ENCODE measurements at places on chromosomes 2 and 18. TPM values are rescaled to one million over a fixed set of nuclear protein-coding genes. Genes with fewer than 3 reads are reported as not detected.

DNA sequence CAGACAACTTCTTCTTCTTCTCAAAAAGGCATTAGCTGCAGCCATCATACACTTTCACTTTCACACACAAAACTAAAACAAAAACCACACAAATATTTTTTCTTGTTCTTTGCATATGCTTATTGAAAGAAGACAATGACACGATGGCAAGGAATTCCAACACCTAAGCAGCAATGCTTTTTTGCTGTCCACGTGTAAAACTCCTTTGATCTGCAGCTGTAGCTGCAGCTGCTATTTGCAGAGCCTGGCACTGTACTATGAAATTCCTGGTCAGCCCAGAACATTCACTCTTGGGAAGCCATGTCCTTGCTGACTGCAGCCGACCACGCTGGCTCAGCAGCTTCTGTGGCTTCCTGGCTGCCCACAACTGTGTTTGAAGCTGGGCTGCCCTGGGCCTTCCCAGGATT lies 316.2 kb downstream of the CDH2 start:
- H3K4me3 ChIP-seq = no peak overlapping the region
- no peak for DNase-seq
- no peaks in the 10 kb centered on the region for H3K36me3 ChIP-seq
- no peaks in the 10 kb centered on the region for H3K27me3 ChIP-seq

DNA sequence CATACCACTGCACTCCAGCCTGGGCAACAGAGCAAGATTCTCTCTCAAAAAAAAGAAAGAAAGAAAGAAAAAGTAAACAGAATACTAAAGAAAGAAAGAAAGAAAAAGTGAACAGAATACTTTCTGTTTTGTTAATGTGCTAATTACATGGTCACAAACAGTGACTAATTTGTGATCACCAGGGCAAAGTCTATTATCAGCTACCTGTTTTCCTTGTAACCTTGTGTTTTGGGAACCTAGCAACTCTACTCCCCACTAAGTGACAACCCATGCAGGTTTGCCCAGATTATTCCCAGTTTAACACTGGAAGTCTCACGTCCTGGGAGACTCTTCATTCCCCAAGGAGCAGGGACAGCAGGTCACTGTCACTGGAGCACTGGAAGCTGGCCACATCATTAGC lies 16.7 kb upstream of the UGT1A9 start:
- no peak overlapping the region for H3K27ac ChIP-seq
- no peaks in the 10 kb centered on the region for H3K36me3 ChIP-seq
- H3K4me1 ChIP-seq = no peaks in the 10 kb centered on the region
- peaks cover 15% of the 10 kb centered on the region for H3K27me3 ChIP-seq
- no peak for DNase-seq

- no peak for DNase-seq
- H3K27me3 ChIP-seq = no peaks in the 10 kb centered on the region
- H3K4me1 ChIP-seq = peaks cover 24% of the 10 kb centered on the region
- H3K4me3 ChIP-seq = no peak overlapping the region
- H3K27ac ChIP-seq = no peak overlapping the region
- peaks cover 4% of the 10 kb centered on the region for H3K36me3 ChIP-seq
Observed at GRCh38 chr2:105827351-105828096, 82.8 kb downstream of the NCK2 start.

GRCh38 chr18:48928787-48929186 lies 22.0 kb downstream of the SMAD7 start:
- no peaks in the 10 kb centered on the region for H3K27me3 ChIP-seq
- peak overlapping the region; percentile 61 for H3K4me3 ChIP-seq
- H3K27ac ChIP-seq = peak overlapping the region; percentile 99
- peaks cover 100% of the 10 kb centered on the region for H3K4me1 ChIP-seq
- peaks cover 14% of the 10 kb centered on the region for H3K36me3 ChIP-seq

GRCh38 chr2:58045580-58046334 lies 849 bp upstream of the VRK2 start:
- no peaks in the 10 kb centered on the region for H3K27me3 ChIP-seq
- peaks cover 4% of the 10 kb centered on the region for H3K36me3 ChIP-seq
- peak overlapping the region; percentile 85 for H3K4me3 ChIP-seq
- no peak for DNase-seq

GRCh38 chr2:200221055-200221955 lies 85.2 kb upstream of the SPATS2L start:
- no peak overlapping the region for H3K4me3 ChIP-seq
- peaks cover 32% of the 10 kb centered on the region for H3K4me1 ChIP-seq
- DNase-seq = no peak
- no peaks in the 10 kb centered on the region for H3K36me3 ChIP-seq
- H3K27ac ChIP-seq = no peak overlapping the region

- H3K27me3 ChIP-seq = no peaks in the 10 kb centered on the region
- no peak for DNase-seq
- H3K36me3 ChIP-seq = no peaks in the 10 kb centered on the region
Observed at GRCh38 chr18:80197528-80197927, 49.8 kb downstream of the PARD6G start.

DNA sequence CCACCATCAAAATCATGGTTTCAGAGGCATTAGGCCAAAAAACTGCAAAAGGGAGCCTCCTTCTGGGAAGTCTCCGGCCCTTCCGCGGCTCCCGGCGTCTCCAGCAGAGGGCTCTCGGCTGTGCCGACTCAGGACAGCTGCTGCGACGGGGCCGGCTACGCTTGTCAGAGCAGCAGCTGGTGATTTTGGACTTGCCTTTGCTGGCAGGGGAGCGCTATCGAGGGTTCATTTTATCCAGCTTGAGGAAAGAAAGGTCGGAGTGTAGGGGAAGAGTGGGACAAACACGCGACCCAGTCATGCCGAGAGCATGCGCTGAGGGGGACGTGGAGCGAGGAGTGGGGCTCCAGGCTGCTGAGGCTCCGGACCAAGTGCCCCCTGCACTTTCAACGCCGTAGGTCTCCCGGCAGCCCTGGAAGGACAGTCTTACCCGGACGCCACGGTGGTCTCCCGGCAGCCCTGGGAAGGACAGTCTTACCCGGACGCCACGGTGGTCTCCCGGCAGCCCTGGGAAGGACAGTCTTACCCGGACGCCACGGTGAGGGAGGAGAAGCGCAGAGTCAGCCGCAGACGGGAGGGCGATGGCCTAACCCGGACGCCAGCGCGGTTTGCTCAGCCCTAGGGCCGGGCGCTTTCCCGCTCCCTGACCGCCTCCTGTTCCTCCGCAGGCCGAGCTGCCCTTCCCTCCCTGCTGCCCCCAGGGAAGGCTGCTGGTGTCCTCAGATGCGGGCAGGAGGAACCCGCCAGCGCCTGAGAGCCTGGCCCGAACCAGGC lies 21.7 kb downstream of the DDX18 start:
- H3K36me3 ChIP-seq = peaks cover 7% of the 10 kb centered on the region
- H3K4me3 ChIP-seq = peak overlapping the region; percentile 84
- H3K27me3 ChIP-seq = no peaks in the 10 kb centered on the region
- no peak for DNase-seq
- peak overlapping the region; percentile 67 for H3K27ac ChIP-seq

- peaks cover 10% of the 10 kb centered on the region for H3K4me1 ChIP-seq
- H3K27me3 ChIP-seq = peaks cover 82% of the 10 kb centered on the region
- no peak overlapping the region for H3K4me3 ChIP-seq
- no peak for DNase-seq
- H3K36me3 ChIP-seq = peaks cover 1% of the 10 kb centered on the region
- no peak overlapping the region for H3K27ac ChIP-seq
Observed at GRCh38 chr2:134715932-134716643, 2.7 kb downstream of the TMEM163 start.

DNA sequence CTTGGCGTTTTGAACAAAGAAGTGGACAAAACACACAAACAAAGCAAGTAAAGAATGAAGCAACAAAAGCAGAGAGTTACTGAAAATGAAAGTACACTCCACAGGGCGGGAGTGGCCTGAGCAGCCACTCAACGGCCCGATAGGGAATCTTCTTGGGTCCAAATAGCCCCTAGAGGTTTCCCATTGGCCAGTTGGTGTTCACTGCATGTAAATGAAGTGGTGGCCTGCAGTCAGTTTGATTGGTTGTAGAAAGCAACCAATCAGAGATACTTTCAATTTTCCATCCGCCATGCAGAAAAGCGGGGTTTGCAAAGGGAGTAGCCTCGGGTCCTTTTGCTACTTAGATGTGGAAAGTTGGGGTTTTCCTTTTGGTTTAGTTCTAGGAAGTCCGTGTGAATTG lies 31.6 kb downstream of the CYBRD1 start:
- no peak overlapping the region for H3K4me3 ChIP-seq
- no peak overlapping the region for H3K27ac ChIP-seq
- peaks cover 20% of the 10 kb centered on the region for H3K36me3 ChIP-seq
- no peaks in the 10 kb centered on the region for H3K27me3 ChIP-seq
- peaks cover 9% of the 10 kb centered on the region for H3K4me1 ChIP-seq
- no peak for DNase-seq

DNA sequence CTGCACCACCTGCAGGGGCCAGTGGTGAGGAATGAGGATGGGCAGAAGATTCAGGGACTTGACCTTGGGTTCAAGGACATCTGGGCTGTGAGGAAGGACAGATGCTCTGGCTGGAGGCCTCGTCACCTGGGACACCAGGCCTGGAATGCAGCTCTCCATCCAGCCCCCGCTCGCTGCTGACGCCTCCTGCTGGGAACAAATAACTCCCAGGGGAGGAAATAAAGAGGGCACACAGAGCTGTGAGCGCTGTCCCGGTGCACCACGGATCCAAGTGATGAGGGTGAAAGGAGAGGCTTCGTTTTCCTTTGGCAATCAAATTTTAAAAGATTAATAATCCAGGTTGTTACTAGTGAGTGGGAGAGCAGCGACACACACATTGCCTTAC lies 368.0 kb upstream of the MYT1L start:
- peaks cover 21% of the 10 kb centered on the region for H3K27me3 ChIP-seq
- no peak overlapping the region for H3K27ac ChIP-seq
- H3K4me3 ChIP-seq = no peak overlapping the region
- no peak for DNase-seq

DNA sequence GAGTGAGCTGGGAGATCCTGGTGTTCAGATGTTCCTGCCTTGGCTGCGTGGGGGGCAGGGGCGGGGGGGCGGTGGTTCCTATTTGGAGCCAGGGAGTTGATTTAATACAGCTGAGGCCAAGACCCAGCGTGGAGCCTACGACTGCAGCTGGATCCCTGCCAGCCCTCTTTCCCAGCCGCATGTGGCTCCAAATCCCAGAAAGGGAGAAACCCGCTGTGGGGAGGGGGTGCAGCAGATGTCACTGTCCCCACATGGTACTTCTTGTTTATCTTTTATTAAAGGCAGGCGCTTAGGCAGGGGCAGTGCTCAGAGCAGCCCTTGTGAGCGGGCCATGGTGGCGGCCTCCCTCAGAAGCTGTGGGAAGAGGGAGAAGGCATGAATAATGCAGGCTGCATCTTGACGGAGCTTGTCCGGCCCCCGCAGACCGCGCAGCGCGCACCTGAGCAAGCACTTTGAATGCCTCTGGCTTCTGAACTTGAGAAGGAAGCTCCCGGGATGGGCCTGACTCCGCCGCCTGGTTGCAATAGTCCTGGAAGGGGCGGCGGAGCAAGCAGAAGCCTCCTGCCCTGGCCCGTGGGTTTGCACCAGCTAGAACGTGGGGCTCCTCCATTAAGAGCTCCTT lies 112.1 kb downstream of the GLI2 start:
- no peaks in the 10 kb centered on the region for H3K27me3 ChIP-seq
- peak; percentile 81 for DNase-seq
- H3K4me3 ChIP-seq = no peak overlapping the region
- peaks cover 24% of the 10 kb centered on the region for H3K4me1 ChIP-seq
- H3K36me3 ChIP-seq = peaks cover 18% of the 10 kb centered on the region
- no peak overlapping the region for H3K27ac ChIP-seq

GRCh38 chr2:69434753-69435152 lies 2.5 kb downstream of the NFU1 start:
- H3K4me3 ChIP-seq = no peak overlapping the region
- no peak for DNase-seq

SEPTIN2 gene
- 447 TPM for total RNA-seq

UGT1A1 gene
- total RNA-seq = not detected

DNA sequence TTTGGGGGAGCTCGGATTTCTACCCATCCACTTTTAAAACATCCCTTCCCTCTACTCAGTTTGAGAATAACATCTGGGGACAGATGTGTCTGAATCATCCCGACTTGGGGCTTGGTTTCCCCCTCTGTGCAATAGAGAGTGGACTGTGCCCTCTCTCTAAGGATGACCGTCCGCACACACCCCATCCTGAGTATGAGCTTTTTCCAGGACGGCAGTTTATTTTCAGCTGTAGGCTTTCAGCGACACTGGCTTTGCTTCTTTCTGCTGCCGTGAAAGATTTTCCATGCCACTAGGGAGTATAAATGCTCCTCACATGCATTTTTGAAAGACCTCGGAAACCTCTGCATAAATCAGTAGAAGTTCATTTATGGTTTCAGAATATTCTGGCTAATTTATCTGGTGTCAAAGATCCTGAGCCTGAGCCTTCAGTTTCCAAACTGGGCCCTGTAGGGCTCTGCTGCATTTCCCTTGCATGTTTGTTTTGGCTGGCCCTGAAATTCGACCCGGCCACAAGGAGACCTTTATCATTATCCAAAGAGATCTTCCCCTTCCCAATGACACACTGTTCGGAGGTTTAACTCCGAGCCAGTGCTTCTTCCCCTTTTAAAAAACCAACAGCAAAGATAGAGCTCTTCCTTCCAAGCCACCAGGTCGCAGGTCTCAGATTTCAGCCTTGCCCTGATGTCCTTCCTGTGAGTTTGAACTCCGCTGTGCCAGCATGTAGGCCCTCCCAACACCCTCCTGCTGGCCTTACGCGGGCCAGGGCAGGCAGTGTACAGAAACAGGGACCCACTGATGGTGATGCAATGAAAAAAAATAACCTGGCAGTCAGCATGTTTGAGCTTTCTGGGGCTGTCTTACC lies 53.3 kb downstream of the FECH start:
- no peaks in the 10 kb centered on the region for H3K36me3 ChIP-seq
- no peak overlapping the region for H3K4me3 ChIP-seq
- H3K27ac ChIP-seq = no peak overlapping the region
- H3K4me1 ChIP-seq = peaks cover 8% of the 10 kb centered on the region
- peaks cover 8% of the 10 kb centered on the region for H3K27me3 ChIP-seq

ADD2 gene
- total RNA-seq = 0.15 TPM

GRCh38 chr2:24832073-24832461 lies 38.8 kb downstream of the CENPO start:
- H3K4me1 ChIP-seq = peaks cover 10% of the 10 kb centered on the region
- H3K36me3 ChIP-seq = peaks cover 22% of the 10 kb centered on the region
- H3K27ac ChIP-seq = no peak overlapping the region
- no peaks in the 10 kb centered on the region for H3K27me3 ChIP-seq
- DNase-seq = peak; percentile 81
- H3K4me3 ChIP-seq = no peak overlapping the region

- peak overlapping the region; percentile 95 for H3K27ac ChIP-seq
- peak overlapping the region; percentile 70 for H3K4me3 ChIP-seq
Observed at GRCh38 chr18:25164848-25165811, 186.8 kb downstream of the ZNF521 start.

ZCCHC2 gene
- 13.2 TPM for total RNA-seq

ANTXR1 gene
- 207 TPM for total RNA-seq

- no peaks in the 10 kb centered on the region for H3K4me1 ChIP-seq
- no peak overlapping the region for H3K27ac ChIP-seq
- H3K4me3 ChIP-seq = no peak overlapping the region
- peaks cover 47% of the 10 kb centered on the region for H3K27me3 ChIP-seq
- no peak for DNase-seq
Observed at GRCh38 chr2:233915128-233915527, 2.0 kb upstream of the TRPM8 start.

Data from chondrocyte (in vitro differentiated cells).